Glutamatergic neuron (in vitro differentiated cells): ENCODE measurements at places on chromosomes 12 and 14. TPM values are rescaled to one million over a fixed set of nuclear protein-coding genes. Genes with fewer than 3 reads are reported as not detected.

- DNase-seq, result no peak
Observed at GRCh38 chr12:48545833-48546469, 20.5 kb downstream of the OR8S1 start.

GRCh38 chr12:116615141-116615861, 56.1 kb downstream of the MAP1LC3B2 start:
- DNase-seq, result no peak

Gene PPP1R3E
- 10.8 TPM for total RNA-seq

Gene SERPINA12
- total RNA-seq, result not detected

Gene C3AR1
- not detected for total RNA-seq

Gene GARIN6
- not detected for total RNA-seq
